ENCODE measurements at places on chromosomes 5 and 9.

GRCh38 chr5:39587675-39588074 is 162.9 kb upstream of the DAB2 start:
- no peak for DNase-seq

DNA sequence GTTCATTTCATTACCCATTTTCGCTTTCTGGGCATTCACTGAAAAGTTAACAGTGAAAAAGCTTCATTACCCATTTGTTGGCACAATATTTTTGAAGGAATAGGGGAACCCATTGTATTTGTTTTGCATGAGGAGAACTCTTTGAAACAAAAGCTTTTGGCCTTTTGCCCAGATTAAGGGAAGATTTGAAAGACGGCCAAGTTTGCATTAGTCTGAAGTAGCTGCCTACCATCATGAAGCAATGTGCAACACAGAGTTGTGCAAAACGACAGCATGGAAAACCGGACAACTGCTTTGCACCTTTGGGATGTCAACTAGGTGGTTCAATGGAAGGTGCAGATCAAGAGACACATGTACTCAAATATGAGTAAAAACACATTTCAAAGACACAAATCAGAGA is 84.9 kb downstream of the TRPM3 start:
- no peak for DNase-seq

DNA sequence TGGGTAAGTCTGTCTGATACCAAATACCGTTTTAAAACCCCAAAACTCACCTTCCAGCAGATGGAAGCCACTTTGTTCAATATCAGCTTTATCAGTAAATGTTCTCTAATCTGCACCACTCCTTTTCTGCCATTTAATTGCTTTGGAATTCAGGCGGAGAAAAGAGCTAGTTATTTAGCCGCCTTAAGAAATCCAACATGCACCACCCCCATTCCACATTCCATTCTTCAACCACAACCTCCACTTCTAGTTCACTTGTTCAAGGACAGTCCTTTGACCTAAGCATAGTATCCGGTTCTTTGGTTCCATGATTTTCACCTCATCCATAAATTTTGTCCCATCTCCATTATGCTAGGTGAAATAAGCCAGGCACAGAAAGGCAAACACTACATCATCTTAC is 240.1 kb downstream of the DNAH5 start:
- DNase-seq = no peak

DNA sequence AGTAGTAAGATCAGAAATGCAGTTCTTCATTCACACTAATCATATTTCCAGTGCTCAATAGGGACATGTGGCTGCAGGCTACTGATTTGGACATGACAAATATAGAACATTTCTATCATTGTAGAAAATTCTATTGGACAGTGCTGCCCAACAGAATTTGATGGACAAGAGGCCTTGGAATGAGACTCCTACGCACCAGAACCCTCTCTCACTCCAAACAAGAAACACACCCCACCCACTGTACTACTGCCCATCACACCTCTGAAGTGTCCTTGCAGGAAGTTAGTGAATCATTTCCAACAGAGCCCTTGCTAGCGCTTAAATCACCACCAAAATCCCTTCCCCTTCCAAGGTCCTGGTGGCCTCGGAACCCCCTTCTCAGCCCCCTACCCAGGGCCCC is 66.5 kb downstream of the ROR2 start:
- no peak for DNase-seq

DNA sequence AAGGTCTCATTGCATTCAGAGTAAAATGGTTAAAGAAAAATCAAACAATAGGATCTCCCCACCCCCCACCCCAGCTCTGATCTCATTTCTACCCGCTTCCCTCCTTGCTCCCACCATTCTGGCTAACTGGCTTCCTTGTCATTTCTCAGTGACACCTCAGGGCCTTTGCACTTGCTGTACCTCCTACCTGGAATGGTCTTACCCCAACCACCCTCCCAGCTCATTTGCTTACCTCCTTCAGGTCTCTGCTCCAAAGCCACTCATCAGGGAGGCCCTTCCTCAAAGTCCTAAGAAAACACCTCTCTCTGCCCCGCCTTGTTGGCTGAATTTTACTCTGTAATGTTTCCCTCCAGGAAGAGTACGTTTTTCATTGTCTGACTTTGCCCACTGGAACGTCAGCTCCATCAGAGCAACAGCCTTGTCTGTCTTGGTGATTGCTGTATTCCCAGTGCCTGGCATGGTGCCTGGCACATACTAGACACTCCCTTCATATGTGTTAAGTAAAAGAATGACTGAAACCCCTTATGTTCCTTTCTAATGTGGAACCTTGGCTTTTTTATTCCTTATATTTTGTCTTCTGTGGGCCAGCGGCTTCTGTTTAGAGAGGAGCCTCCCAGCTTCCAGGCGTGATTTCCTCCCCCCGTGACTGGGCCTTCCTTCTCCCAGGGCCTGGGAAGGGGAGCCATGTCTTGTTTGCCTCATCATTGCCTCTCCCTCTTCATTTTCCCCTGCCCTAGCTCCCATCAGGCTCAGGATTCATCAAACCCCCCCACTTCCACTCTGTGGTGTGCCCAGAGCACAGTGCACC is 26.9 kb downstream of the NEURL1B start:
- DNase-seq = no peak

- DNase-seq = no peak
Measured at GRCh38 chr5:172059661-172060100, 53.2 kb upstream of the FBXW11 start.

GRCh38 chr9:113619491-113620376 is 156.2 kb downstream of the RGS3 start:
- no peak for DNase-seq

- DNase-seq = no peak
Measured at GRCh38 chr5:108504974-108505373, 123.1 kb upstream of the FBXL17 start.

- DNase-seq = no peak
Measured at GRCh38 chr5:92380069-92380770, 997.1 kb upstream of the ARRDC3 start.

GRCh38 chr9:124511426-124511840 is 4.2 kb upstream of the NR5A1 start:
- no peak for DNase-seq

DNA sequence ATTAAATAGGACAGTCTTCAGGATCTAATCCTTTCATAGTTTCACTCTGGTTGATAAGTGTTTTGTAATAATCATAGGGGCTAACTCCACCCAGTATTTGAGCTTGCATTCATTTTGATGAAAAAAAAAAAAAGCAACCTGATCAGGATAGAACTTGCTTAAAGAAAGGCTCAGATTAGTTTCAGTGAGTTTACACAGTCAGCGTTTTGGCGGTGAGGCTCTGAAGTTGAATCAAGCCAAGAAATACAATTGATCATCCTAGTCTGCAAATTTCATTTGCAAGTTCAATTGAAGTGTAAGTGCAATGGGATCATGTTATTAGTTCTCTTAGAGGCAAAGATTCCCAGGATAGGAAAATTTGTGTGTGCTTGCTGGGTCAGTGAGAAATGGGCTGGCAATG is 159.7 kb upstream of the ELL2 start:
- DNase-seq = no peak

- DNase-seq = no peak
Measured at GRCh38 chr5:9209846-9210492, 335.9 kb downstream of the SEMA5A start.

GRCh38 chr5:164002628-164003027 is 497.2 kb downstream of the MAT2B start:
- DNase-seq = no peak

DNA sequence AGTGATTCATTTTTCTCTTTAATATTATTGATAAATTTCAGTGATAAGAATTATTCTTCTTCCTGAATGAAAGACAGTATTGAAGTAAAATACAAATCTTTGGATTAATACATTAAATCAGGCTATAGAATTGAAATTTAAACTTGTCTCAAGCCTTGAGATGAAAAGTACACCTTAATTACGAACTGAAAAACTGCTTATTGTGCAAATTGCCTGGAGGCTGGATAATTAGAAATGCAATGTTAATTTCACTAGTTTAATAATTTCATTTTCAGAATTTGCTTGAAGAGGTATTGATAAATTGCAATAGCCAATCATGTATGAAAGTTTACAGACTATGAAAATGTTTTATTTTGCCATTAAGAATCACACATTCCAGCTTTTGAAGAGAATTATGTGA is 11.0 kb upstream of the CCNH start:
- no peak for DNase-seq

- DNase-seq = no peak
Measured at GRCh38 chr5:159905496-159905895, 10.8 kb upstream of the ADRA1B start.

GRCh38 chr5:179422908-179423481 is 77.7 kb upstream of the ADAMTS2 start:
- no peak for DNase-seq

- no peak for DNase-seq
Measured at GRCh38 chr9:108961151-108961550, 27.0 kb downstream of the ABITRAM start.

DNA sequence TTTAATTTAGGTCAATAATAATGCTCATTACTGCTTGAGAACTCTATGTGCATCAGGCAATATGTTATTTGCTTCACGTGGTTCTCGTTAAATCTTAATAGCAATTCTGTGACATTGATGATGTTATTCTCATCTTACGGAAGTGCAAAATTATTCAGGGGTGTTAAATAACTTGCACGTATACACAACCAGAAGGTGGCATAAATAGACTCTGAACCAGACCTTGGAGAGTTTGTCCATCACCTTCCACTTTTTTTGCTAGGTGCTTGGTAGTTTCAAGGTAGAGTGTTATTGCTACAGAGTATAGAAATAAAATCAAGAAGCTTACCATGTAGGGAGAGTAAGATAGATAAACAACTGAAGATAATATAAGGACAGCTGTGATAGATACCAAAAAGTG is 23.6 kb upstream of the TNFAIP8 start:
- DNase-seq = no peak
